ENCODE measurements at places on chromosomes 5 and 9.

GRCh38 chr5:163821142-163821541, 315.7 kb downstream of the MAT2B start:
- no peak for DNase-seq

GRCh38 chr9:110126499-110126941, 81.4 kb downstream of the C9orf152 start:
- DNase-seq = no peak

GRCh38 chr9:72560086-72560485, 38.7 kb downstream of the TMC1 start:
- no peak for DNase-seq

DNA sequence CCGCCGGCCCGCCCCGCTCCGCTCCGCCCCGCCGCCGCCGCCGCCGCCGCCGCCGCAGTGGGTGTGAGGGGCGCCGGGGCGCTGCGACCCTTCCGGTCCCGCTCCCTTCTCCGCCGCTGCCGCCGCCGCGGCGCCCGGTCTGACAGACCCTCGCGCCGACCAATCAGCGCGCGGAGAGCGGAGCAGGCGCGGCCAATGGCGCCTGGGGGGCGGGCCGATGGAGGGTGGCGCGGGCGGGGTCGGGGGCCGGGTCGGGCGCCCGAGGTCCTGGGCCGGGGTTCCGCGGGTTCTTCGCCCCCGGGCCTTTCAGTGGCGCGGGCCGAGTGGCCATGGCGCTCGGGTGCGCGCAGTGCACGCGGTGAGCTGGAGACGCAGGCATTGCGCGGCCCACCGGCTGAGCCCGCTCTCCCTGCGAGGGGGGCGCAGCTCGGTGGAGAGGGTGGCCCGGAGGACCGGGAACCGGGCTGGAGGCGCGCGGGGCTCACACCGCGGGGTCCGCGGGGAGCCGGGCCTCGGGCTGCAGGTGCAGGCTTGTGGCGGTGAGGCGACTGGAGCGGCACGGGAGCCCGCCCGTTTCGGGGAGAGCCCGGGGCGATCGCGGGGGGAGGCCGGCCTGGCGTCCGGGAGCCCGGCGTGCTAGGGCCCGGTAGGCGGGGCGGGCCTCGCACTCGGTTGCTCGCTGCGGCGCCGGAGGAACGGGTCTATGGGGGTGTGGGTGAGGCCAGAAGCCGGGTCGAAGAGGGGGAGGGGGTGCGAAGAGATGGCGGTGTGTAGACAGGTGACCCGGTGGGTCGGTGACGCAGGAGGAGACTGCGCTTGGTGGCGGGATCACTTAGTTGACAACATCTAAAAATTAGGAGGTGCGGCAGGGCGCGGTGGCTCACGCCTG, at the start of gene MAPK9:
Gene MAPK9, minus strand, starts transcription at position 141 of the 889 bp plus-strand sequence. CDS start 11,522 bp downstream, outside the sequence.
- DNase-seq = peak; percentile 70

DNA sequence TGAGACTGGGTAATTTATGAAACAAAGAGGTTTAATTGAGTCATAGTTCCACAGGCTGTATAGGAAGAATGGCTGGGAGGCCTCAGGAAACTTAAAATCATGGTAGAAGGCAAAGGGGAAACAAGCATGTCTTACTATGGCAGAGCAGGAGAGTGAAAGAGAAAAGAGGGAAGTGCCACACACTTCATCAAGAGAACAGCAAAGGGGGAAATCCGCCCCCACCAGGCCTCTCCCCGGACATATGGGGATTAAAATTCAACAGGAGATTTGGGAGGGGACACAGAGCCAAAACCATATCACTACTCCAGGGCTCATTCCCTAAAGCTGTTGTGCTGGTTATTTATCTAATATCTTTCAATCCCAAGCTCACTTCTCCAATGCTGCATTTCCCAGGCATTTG, 50.2 kb upstream of the NR3C1 start:
- no peak for DNase-seq

DNA sequence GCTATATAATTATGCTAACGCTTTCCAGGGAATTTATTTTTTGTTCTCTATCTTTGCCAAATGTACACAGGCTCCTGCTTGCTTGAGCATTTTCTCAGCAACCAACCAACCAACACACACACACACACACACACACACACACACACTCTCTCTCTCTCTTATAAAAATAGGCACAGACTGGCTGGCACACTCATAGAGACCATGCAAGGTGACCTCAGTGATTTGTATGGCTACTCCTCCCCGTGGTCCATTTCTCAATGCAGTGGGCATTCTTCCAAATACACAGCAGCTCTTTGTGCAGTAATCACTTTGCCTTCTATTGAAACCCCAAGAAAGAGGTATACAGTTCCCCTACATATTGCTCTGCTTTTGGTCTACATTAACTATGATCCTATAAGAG, 416.0 kb downstream of the MAN2A1 start:
- DNase-seq = no peak

DNA sequence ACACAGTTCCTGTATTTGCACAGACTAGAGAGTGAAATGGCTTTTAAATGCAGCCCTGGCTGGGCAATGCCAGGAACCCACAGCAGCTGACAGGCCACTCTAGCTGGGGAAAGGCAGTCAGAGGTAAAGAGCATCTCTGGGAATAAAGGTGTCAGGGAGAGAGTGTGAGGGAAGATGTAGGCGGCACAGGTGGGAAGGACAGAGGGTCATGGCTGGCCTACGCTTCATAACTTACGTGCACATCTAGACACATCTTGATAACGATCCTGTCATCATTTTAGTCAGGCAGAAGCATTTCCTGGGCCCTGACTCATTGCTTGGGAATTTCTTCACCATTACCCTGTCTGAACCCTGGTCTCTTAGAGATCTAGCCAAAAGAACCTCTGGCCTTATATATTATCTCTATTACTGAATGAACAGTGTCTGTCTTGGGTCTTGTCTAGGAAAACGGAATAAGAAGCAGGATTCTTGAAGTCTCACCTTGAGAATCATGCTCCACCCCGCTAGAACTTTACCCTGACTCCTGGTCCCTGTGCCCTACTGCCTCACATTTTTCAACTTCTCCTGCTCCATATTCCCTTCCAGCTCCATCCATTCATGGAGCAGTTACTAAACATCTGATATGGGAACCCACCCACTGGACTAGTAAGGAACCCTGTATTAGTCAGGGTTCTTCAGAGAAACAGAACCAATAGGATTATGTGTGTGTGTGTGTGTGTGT, 106.4 kb upstream of the ELL2 start:
- no peak for DNase-seq

- no peak for DNase-seq
Observed at GRCh38 chr5:81782811-81783210, 31.9 kb upstream of the SSBP2 start.

- no peak for DNase-seq
Observed at GRCh38 chr5:109690242-109690974, 681 bp downstream of the MAN2A1 start.

DNA sequence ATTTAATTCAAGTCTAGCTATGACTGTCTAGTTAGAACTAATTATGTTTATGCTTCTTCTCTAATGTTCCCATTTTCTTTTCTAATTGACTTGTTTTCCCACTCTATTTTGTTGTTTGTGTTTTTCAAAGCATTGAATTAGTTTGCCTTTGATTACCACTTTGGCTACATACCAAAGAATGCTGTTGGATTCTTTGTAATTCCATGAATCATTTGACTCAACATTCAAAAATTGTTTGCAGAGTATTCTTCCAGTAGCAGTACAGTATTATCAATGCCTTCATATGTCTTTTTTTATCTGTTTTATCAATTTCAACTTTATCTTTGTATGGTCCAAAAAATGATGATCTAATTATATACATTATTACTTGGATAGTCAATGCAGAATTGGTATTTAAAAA, 288.7 kb downstream of the RFX3 start:
- DNase-seq = no peak

- no peak for DNase-seq
Observed at GRCh38 chr9:134591082-134591571, 50.5 kb upstream of the COL5A1 start.

GRCh38 chr5:131224387-131225201, 39.3 kb upstream of the CDC42SE2 start:
- no peak for DNase-seq

GRCh38 chr5:40224421-40224820, 455.3 kb upstream of the PTGER4 start:
- DNase-seq = no peak

GRCh38 chr5:157475432-157475831, 15.4 kb downstream of the NIPAL4 start:
- no peak for DNase-seq

DNA sequence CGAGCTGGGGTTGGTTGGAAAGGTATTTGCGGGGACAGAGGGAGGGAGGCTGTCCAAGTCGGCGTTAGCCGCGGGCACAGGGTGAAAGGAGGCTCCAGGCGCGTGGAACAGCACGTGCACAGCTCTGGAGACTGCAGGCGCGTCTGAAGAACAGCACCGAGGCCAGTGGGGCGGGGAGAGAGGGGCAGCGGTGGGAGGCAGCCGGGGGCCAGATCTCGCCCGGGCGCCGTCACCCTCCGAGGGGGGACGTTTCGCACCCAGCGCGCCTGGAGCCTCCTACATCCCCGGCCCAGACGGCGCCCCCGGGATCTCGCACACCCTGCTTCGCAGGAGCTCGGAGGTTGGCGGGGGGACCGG, 79.6 kb downstream of the NTNG2 start:
- DNase-seq = no peak

DNA sequence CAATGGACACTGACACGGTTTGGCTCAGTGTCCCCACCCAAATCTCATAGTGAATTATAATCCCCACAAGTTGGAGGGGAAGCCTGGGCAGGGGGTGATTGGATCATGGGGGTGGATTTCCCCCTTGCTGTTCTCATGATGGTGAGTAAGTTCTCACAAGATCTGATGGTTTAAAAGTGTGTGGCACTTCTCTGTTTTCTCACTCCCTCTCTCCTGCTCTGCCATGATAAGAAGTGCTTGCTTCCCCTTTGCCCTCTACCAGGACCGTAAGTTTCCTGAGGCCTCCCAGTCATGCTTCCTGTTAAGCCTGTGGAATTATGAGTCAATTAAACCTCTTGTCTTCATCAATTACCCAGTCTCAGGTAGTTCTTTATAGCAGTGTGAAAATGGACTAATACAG, 115.8 kb upstream of the KIF2A start:
- DNase-seq = no peak

- no peak for DNase-seq
Observed at GRCh38 chr5:8241076-8241475, 372.1 kb downstream of the MTRR start.

- no peak for DNase-seq
Observed at GRCh38 chr9:8627976-8628679, 828.5 kb upstream of the DMAC1 start.

- no peak for DNase-seq
Observed at GRCh38 chr5:26003966-26004365, 1034.4 kb downstream of the CDH9 start.

- no peak for DNase-seq
Observed at GRCh38 chr5:32297181-32298058, 15.3 kb downstream of the MTMR12 start.

- DNase-seq = no peak
Observed at GRCh38 chr9:132301521-132301920, 53.3 kb downstream of the SETX start.
